Stimulated activated CD4-positive, alpha-beta T cell treated with anti-CD3 and anti-CD28 coated beads, Interleukin-12 subunit alpha, Interleukin-12 subunit beta, amount 100 ng/mL, for 24 hours (primary cell): ENCODE measurements at places on chromosomes 12 and 14.

GRCh38 chr14:23114120-23114458 lies 5.0 kb downstream of the CEBPE start:
- DNase-seq, result no peak

GRCh38 chr12:89472508-89472907 lies 52.1 kb downstream of the GALNT4 start:
- DNase-seq, result no peak

DNA sequence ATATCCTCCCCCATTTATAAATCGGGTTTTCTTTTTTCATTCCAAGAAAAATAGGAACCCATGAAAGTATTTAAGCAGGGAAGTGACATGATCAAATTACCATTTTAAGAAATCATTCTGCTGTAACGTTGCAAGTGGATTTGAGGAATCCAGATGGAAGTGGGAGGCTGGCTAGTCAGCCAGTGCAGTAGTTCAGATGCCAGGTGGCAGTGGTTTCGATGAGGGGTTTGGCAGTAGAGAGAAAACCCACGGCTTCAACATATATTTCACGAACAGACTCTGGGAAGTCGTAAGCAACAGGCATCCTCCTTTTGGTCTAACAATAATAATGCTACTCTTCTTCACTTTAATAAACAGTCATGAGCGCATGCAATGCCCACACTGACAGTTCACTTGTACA lies 25.0 kb downstream of the PDZRN4 start:
- no peak for DNase-seq

GRCh38 chr14:74792249-74793039 lies 29.3 kb downstream of the YLPM1 start:
- no peak for DNase-seq

- DNase-seq, result no peak
Measured at GRCh38 chr12:106127338-106128126, 11.2 kb downstream of the NUAK1 start.

GRCh38 chr12:11307143-11307542 lies 3.1 kb downstream of the PRB4 start:
- no peak for DNase-seq

- DNase-seq, result no peak
Measured at GRCh38 chr12:118984161-118984943, 3.0 kb downstream of the SRRM4 start.

DNA sequence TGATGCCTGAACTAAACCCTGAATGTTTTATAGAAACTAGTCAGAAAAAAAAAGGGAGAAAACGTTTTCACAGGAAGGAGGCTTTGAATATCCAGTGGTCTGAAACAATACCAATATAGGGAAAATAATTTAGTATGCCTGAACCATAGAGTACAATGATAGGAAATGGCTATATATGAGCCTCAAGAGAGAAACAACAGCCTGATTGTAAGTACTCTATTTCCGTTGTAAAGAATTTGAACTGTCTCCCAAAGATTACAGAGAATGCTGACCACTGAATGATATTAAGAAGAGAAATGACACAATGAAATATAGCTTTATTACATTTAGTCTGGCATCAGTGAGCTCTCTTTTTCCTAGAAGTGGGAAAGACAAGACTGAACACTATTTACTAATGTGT lies 5.5 kb upstream of the GABARAPL1 start:
- no peak for DNase-seq

GRCh38 chr14:19917955-19918518 lies 2.4 kb upstream of the OR4K5 start:
- DNase-seq, result no peak

- no peak for DNase-seq
Measured at GRCh38 chr12:122960193-122960569, 6.1 kb downstream of the ABCB9 start.

DNA sequence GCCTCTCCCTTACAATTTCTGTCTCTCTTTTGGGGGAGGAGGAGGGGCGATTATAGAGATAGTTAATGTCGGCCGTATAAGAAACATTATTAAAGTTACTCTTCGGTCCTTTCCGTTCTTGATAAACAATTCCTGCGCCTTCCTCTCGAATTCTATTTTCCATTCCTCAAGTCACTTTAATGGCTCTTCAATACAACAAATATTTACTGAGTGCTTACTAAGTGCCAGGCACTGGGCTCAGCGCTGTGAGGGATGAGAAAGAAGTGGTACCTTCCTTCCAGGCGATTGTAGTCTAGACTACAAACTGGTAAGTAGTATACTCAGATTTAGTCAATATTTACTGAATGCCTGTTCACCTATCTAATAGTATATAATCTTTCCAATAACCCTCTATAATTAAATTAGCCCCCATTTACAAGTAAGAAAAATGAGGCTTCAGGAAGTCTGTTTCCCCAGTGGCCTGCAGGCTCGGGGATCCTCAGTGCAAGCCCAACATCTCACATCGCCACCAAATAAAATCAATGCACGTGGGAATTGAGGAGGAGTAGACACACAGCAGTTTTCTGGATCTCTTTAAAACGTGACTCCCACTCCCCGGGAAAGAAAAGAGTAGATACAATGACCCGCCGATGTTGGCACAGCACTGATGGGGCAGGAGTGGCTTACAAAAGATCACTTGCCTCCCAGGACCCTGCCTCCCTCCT lies 589 bp upstream of the ZNF219 start:
- no peak for DNase-seq

DNA sequence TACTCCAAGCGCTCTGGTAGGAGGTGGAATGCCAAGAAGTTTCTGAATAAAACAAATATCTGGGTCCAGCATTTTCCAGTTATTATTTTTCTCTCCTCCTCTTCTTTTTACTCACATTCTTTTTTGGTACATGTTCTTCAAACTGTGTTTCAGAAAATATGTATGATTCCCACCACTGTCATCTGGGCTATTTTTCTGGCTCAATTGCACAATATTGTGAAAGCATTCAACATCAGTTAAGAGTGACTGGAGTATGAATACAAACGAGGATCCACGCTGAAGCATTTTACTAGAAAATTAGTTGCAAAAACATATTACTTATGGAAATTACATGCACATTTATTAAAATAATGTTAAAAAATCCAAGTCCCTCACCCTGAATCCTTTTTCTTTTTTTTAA lies 61.5 kb downstream of the KCNMB4 start:
- DNase-seq, result no peak

DNA sequence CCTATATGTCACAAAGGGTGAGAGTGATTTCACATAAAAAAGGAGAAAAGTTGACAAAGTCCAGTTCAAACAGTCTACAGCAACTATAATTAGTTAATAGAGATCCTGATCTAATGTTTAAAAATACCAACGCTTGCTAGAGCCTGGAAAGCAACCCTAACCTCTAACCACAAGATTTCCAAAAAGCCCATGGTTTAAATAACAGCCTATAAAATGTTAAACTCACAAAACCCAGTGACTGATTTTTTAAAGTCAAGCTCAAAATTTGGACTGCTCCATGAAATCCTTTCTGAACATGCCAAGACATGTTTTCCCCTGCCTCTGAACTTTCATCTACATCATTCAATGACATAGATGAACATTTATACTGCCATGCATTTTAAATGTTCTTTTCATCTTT lies 81.6 kb downstream of the PLEKHG7 start:
- no peak for DNase-seq

GRCh38 chr12:131093971-131094830 lies 140.5 kb downstream of the ADGRD1 start:
- no peak for DNase-seq

DNA sequence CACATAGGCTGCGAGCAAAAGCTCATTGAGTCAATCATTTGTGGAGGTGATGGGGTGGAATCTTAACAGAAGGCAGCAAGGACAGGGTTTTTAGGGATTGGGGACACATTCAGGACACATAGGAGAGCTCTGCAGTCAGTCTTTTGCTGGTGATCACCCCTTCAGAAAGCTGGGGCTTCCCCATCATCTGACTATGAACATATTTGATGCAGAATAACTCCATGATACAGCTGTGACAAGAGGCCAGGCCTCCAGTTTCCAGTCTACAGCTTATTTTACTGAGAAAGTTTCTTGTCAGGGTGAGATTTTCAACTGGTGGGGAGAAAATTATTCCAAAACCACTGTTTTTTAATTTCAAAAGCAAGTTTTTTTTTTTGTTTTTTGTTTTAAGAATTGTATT lies 134.2 kb downstream of the TMEM30B start:
- DNase-seq, result no peak

DNA sequence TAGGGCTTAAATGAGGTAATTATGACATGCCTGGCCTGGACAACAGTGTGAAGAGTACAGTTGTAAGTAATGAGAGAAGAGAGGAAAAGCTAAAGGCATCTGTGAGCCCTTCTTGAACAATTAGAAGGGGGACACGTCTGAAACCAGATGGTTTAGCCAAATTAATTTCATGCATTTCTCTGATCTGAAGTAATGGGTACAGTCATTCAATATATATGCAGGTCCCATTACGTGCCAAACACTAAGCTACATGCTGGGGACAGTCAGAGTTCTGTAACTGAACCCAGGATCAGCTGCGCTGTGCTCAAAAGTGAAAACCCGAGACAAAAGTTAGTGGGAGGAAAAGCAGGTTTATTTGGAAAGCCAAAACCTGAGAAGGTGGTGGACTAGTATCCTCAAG lies 207.2 kb upstream of the TMTC1 start:
- DNase-seq, result no peak

DNA sequence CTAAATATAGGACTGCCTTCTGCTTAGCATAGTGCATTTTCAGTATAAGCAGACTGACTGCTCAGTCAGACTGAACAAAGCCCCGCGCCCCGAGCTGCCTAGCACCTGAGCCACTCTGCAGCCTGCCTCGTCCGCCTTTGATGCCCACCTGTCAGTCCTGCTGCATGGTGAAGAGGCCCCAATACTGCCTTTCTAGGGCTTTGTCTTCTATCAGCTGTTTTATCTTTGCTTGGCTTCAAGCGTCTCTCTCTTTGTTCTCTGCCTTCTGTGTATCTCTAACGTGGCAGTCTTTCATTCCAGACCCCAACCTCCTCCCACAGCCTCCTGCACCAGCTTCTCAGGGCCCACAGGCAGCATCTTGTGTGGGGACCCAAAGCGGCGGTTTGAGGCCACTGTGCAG lies 1001.0 kb downstream of the VRK1 start:
- DNase-seq, result no peak

DNA sequence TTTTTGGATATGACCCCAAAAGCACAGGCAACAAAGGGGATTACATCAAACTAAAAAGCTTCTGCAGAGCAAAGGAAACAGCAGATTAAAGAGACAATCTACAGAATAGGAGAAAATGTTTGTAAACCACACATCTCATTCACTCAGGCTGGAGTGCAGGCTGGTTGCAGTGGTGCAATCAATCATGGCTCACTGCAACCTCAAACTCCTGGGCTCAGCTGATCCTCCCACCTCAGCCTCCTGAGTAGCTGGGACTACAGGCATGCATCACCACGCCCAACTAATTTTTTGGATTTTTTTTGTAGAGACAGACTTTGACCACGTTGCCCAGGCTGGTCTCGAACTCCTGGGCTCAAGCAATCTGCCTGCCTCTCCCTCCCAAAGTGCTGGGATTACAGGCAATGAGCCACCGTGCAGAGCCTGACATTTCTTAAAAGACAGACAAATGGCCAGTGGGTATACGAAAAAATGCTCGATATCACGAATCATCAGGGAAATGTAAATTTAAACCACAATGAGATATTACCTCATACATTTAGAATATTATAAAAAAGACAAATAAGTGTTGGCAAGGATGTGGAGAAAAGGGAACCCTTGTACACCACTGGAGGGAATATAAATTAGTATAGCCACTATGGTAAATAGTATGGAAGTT lies 9.8 kb downstream of the NCKAP5L start:
- DNase-seq, result no peak

GRCh38 chr12:19575337-19576243 lies 136.3 kb downstream of the AEBP2 start:
- DNase-seq, result no peak

DNA sequence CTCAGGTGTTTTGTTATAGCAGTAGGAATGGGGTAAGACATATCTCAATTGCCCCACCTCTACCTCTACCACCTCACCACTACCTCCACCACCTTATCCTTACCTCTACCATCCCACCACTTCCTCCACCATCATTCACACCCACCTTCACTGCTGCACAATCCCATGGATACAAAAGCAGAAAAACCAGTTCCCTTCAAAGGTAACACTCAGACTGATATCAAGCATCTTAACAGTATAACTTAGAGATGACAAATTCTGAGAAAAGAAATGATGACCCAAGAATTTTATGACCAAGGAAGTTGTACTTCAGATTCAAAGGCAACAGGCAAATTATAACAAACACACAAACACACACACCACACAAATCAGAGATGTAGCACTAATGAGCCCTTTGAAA lies 189.4 kb downstream of the NUAK1 start:
- DNase-seq, result no peak

DNA sequence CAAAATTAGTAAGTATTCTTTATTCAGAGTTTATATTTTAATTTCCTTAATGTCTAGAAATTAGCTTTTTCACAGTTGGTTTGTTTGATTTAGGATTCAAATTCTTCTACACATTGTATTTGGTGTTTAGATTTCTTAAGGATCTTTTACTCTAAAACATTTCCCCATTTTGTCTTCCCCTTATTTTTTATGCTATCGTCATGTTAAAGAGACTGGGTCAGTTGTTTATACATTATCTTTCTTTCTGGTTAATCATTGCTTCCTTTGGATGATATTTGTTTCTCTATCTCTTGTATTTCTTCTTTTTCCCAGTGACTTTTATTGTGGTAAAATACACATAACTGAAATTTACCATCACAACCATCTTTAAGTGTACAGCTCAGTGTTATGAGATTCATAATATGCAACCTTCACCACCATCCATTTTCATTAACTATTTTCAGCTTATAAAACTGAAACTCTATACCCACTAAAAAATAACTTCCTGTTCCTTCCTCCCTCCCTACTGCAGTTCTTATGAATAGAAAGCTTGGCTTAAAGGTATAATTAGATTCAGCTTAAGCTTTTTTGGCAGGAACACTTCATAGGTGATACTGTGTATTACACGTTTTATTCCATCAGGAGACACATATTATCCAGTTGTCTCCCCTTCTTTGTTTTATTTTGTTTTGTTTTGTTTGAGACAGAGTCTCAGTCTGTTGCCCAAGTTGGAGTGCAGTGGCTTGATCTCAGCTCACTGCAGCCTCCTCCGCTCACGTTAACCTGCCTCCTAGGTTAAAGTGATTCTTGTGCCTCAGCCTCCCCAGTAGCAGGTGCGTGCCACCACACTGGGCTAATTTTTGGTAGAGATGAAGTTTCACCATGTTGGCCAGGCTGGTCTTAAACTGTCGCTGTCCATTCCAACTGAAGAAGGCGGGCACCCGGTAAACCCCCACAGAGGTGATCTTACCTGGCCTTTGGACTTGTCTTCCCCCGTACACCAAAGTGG lies 45.0 kb downstream of the NOPCHAP1 start:
- DNase-seq, result no peak

GRCh38 chr12:8993827-8994226 lies 4.5 kb downstream of the KLRG1 start:
- DNase-seq, result no peak

DNA sequence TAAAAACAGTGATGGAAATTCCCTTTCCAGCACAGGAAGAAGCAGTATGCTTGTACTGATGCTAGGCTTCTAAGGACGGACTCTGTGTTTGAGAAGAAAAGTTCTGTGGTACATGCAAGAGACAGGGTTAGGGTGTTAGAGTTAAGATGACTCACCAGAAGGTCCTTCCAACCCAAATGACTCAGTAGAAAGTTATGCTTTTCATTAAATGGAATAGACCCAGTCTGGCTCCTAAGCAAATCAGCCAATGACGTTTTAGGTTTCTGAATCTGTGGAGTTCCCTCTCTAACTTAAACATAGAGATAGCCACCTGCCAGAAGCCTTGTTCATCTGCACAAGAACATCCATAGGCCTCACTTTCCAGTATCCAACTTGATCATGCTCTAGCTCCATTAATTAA lies 5.7 kb downstream of the PTHLH start:
- no peak for DNase-seq

- no peak for DNase-seq
Measured at GRCh38 chr12:56079723-56080555, at the start of gene ERBB3. ERBB3 (plus strand) TSS chr12:56080165; CDS start chr12:56080301, 136 bp downstream.
